ENCODE measurements at places on chromosomes 16 and 17. TPM values are rescaled to one million over a fixed set of nuclear protein-coding genes. Genes with fewer than 3 reads are reported as not detected.

CTRB1 gene
- total RNA-seq: not detected

POLG2 gene
- total RNA-seq: 8.8 TPM

KATNB1 gene
- 32.0 TPM for total RNA-seq

GPR179 gene
- not detected for total RNA-seq

ANKRD40 gene
- total RNA-seq: 58.5 TPM

MYH1 gene
- total RNA-seq: not detected

CD300E gene
- total RNA-seq: not detected

PPM1D gene
- total RNA-seq: 23.2 TPM

TEX2 gene
- 20.3 TPM for total RNA-seq

KCTD19 gene
- total RNA-seq: 0.33 TPM

HP gene
- not detected for total RNA-seq

DUXB gene
- not detected for total RNA-seq

ZFP3 gene
- total RNA-seq: 2.0 TPM

SLC5A11 gene
- total RNA-seq: 0.38 TPM

SDR42E1 gene
- 2.6 TPM for total RNA-seq

TNFRSF17 gene
- total RNA-seq: not detected

CDIP1 gene
- total RNA-seq: 12.7 TPM
